ENCODE measurements at places on chromosomes 4 and X. TPM values are rescaled to one million over a fixed set of nuclear protein-coding genes. Genes with fewer than 3 reads are reported as not detected.

The CT45A2 gene
- total RNA-seq = not detected

- no peak for DNase-seq
These were observed 46.1 kb upstream of the LNX1 start for GRCh38 chr4:53637348-53637747.

DNA sequence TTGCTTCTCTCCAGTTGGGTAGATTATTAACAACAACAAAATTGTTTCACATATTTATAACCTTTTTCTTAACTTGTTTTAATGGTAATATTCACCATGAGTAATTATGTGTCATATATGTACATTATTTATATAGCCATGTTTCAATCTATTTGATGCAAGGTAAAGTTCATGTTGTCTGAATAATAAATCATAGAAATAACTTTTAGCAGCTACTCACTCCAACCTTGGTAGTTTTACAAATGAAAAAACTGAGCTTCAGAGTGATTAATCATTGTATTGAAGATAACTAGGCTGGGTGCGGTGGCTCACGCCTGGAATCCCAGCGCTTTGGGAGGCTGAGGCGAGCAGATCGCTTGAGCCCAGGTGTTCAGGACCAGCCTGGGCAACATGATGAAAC, 46.0 kb downstream of the TMA16 start:
- DNase-seq = no peak

DNA sequence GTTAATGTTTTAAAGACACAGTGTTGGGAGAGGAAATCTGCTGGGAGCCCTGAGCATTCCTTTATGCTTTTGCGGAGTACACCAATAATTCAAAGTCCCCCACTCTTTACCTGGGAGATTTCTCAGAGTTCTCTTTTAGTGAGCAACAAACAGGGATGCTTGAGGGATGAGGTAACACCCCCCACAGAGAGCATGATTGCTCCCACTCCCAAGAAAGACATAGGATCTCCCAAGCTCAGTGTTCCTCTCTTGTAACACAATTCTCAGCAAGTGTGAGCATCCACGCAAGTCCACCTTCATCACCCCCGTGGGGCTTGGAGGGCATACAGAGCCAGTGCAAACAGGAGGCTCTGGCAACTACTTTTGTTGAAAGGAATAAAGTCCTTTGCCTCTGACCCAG, 36.1 kb downstream of the GSPT2 start:
- no peak for DNase-seq

DNA sequence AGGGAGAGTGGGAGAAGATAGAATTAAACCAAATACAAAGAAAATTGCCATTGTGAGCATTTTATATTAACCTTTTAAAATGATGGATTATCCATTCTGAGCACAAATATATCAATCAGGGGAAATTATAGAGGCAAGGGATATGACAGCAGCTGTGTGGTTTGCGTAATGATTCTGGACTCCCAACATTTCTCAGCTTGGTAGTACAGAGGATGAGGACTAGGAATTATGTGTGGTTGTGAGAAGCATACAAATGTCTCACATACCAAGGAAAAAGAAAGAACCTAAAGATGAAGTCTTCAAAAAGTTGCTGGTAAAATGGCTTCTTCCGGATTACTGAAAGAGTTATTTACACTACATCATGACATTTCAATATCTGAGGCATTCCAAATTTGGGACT, 674.6 kb upstream of the NR3C2 start:
- DNase-seq = no peak

The SSX4B gene
- total RNA-seq = not detected

The AMBN gene
- total RNA-seq = not detected

GRCh38 chrX:77901506-77901905, 2.2 kb downstream of the COX7B start:
- no peak for DNase-seq

Measured in fibroblast of the aortic adventitia (primary cell).